ENCODE measurements at places on chromosomes 16 and 17.

DNA sequence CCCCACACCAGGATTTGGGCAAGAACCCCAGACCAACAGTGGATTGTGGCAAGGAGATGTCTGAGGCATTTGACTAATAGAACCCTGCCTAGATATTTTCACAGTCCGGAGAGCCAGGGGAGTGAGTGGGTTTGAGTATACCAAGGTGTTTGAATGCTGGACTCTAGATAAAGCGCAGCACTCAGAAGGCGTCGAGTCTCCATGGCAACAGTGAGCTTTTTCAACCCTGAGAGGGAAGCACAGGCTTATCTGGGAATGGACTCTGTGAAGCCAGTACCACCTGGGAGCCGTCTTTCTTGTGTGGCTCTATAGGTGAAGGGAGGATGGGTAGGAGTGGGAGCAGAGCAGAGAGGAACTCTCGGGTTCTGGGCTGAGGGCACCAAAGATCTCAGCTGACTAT lies 147.0 kb downstream of the SHISA6 start:
- DNase-seq: no peak

DNA sequence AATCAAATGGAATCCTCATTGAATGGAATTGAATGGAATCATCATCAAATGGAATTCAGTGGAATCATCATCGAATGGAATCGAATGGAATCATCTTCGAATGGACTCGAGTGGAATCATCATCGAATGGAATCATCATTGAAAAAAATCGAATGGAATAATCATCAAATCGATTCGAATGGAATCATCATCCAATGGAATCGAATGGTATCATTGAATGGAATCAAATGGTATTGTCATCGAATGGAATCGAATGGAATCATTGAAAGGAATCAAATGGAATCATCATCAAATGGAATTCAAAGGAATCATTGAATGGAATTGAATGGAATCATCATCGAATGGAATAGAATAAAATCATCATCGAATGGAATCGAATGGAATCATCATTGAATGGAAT lies 619.3 kb downstream of the TP53TG3F start:
- DNase-seq: no peak

DNA sequence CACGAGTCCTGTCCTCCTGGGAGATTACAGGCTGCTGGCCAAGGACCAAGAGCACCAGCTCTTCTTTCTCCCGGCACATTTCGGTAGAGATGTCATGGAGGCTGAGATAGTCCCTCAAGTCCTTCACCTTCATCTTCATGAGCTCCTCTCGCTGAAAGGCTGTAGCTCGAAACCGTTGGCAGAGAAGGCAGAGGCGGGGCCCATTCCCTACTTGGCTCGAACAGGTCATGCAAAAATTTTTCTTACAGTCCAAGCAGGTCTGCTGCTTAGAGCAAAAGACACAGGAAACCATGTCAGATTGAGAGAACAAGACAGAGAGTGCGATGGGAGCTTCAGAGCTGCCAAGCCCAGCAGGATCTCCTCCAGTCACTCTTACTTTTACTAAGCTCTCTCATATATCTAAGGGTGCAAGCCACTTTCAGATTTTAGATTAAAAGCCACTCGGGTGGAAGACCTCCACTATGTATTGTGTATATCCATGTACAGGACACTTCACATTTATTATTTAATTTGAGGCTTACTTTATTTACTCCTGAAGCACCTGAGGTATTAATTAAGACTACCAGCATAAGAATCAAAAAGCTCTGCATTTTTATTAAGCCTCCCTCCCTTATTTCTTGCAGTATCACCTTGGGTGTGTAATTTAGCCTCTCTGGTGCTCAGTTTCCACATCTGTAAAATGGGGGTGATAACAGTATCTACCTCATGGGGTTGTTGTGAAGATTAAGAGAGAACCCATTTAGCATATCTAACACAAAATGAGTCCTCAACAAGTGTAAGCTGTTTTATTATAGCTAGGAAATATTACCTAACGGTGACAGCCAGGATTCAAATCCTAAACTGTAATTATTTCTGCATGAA lies 41.4 kb downstream of the LIG3 start:
- no peak for DNase-seq

GRCh38 chr17:28896884-28897768 lies at the start of gene FLOT2:
FLOT2 (minus strand) TSS chr17:28897733; CDS start chr17:28897574, 159 bp downstream.
- peak; percentile 62 for DNase-seq

DNA sequence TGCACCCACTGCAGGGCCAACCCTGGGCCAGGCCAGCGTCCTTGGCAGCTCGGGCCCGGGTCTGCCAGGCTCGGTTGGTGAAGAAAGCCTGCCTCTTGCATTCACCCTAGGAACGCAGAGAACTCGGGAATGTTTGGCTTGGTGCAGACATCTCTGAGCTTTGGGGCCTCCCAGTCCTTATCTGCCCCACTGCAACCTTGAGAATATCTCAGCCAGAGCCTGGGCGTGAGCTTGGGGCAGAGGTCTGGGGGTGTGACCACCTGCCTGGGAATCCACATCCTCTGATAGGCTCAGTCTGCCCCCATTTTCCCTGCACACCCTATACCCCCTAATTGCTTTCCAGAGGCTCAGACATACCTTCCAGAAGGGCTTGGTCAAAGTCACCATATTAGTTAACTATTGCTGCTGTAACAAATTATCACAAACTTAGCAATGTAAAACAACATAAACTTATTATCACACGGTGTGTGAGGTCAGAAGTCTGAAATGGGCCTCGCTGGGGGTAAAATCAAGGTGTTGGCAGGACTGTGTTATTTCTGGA lies 30.7 kb upstream of the ZNF423 start:
- DNase-seq: no peak

GRCh38 chr17:46035112-46035818 lies 36.2 kb downstream of the STH start:
- DNase-seq: no peak

GRCh38 chr17:39600288-39600996 lies 7.3 kb downstream of the NEUROD2 start:
- DNase-seq: no peak

DNA sequence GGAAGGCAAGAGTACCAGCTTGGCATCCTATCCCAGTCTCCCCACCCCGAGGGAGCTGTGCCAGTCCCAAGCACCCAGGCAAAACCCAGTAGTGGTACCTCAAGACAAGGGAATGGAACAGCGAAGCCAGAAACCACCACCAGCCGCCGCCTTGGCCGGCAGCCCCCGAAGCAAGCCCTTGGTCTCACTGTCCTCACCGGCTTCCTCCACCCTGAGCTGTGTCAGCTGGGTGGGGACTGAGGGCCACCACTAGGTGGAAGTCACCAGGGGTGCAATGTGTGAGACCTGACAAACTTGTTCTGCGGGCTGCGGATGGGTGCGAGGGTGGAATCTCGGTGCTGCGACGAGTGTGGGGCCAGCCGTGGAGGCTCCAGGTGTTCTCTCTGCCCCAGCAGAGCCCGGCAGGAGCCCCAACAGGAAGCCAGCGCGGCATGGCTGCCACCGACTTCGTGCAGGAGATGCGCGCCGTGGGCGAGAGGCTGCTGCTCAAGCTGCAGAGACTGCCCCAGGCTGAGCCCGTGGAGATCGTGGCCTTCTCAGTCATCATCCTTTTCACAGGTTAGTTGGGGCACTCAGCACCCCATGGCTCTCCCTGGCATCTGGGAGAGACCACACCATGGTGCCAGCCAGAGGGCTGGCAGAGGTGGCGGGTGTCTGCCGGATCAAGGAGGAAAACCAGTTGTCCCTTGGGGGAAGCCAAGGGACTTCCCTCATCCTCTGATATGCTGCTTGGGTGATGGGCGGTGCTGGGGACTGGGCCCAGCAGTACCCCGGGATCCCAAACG lies 6.7 kb downstream of the SMIM5 start:
- DNase-seq: peak; percentile 31

DNA sequence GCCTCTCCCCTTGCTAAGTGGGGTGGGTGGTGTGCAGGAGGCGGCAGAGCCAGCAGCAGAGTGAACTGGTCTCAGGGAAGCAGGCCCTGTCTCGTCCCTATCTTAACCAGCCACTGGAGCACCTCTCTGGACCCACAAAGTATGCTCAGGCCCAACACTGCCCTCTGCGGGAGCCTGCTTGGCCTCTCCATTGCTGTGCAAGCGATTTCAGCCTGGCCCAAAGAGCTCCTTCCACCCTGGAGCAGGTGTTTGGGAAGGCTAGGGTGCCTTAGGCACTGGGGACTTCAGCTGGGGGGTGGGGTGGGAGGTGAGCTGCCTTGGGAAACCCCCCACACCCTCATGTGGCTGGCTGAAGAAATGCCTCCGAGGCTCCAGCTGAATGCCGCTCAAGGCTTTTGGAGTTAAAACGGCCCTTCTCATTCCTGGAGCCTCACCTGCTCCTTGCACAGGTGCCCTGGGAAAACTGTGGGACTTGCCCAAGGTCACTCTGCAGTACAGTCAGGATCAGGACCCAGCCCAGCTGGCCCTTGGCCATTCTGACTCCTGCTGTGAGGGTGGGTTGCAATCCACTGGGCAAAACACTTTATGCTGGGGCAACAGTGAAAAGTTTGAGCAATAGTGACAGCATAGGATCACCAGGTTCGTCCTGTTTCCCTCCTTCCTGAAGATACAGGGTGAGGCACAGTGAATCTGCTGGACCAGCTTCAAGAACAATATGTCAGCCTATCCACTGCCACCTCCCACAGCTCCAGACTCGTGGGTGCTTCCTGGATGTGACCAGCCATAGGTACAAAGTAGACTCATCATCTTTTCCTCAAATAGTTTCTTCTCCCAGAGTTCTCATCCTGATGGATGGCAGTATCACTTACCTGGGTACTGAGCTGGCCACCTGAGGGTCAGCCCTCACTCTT lies 5.9 kb upstream of the UBE2O start:
- peak; percentile 78 for DNase-seq

- peak; percentile 81 for DNase-seq
Observed at GRCh38 chr16:81004646-81005353, 1.9 kb downstream of the CMC2 start.

GRCh38 chr16:89332902-89333245 lies 115.4 kb downstream of the ZNF778 start:
- no peak for DNase-seq

DNA sequence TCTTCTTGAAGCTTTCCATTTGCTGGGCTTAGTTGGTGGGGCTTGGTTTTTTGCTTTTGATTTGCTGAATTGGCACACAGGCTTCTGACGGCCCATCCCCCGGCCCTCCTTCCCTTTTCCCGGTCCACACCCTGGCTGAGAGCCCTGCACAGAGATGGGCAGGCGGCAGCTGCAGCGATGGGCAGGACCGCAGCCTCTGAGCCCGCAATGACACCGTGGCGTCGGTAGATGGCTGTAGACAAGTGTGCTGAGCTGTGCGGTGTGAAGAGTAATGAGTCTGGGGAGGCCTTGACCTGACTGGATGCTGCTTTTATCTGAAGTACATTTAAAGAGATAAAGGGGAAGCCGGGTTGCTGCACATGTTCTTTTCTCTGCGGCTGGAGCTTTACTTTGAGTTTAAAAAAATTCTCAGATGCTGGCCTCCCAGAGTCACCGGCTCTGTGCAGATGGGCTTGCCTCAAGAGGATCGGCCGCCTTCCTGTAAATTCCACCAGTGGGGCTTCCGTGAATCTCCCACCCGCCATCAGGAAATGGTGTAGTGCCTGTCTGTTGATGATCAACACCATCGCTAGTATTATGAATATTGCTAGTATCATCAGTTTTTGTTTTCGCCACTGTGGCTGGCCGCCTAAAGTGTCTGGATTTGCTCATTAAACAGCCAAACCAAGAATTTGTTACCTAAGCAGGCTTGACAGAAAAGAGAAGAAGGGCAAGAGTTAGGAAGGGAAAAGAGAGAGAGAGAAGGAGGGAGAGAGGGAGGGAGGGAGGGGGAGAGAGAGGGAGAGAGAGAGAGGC lies 245.6 kb upstream of the RBFOX1 start:
- no peak for DNase-seq

- no peak for DNase-seq
Observed at GRCh38 chr17:35569405-35569804, 8.8 kb upstream of the SLFN14 start.

DNA sequence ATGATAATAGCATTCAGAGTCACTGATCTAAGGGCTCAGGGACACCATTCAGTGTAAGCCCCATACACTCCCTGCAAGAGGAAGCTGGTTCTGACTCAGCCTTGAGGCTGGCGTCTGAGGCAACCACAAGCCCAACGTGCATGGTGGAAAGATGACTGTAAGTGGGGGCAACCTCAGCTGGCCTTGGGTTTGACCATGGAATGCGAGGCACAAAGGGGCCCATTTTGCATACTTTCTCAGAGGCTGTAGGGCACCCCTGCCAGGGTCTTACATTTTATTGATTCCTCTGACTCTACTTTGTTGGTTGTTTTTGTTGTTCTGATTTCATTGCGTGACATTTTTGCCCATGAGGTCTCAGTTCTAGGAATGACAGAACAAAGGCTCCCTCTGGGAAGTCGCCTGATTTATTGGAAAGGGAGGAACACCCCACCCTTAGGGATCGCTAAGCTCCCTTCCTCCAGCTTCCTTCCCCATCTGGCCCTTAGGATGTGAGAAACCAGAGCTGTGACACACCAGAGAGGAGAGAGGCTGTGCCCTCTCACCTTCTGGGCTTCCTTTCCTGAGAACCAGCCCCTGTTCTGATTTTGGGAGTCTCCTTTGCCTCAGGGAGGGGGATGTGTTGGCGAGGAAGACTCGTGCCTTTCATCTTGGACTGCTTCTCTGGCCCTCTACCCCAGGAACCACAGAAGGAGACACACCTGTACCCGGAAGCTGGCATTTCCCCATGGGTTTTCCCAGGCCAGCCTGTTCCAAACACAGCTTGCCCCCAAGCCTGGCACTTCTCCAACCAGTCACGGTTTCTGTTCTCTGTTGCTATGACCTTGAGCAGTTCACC lies 5.6 kb upstream of the CIITA start:
- peak; percentile 45 for DNase-seq

DNA sequence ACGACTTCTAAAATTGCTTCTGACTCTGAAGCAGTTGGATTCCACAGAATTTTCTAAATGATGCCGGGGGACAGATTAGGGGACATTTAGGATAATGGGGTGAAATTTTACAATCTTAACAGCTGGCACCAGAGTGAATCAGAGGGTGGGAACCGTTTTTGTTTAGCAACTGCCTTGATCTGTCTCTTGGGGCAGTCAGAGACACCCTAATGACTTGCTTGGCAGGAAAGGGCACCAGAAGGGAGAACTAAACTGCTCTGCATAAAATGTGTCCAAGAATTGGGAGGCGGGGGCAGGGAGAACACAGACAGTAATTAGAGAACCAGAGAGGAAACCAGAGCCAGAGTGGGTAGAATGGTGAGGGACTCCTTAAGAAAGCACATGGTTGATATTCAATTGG lies 6.1 kb upstream of the ABCC12 start:
- DNase-seq: no peak

DNA sequence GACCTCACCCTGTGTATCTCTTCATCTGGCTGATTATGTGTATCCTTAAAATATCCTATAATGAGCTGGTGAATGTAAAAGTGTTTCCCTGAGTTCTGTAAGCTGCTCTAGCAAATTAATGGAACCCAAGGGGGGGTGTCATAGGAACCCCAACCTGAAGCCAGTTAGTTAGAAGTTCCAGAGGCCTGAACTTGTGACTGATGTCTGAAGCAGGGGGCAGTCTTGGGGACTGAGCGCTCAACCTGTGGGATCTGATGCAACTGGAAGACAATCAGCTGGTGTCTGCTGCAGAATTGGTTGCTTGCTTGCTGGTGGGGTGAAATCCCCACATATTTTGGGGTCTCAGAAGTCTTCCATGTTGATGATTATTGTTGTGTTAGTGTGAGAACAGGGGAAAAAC lies 75.7 kb upstream of the NKD1 start:
- no peak for DNase-seq
